ENCODE measurements at places on chromosomes 11 and 22.
A peak's percentile ranks its signal among the peaks of the same experiment; 100 is the strongest.

DNA sequence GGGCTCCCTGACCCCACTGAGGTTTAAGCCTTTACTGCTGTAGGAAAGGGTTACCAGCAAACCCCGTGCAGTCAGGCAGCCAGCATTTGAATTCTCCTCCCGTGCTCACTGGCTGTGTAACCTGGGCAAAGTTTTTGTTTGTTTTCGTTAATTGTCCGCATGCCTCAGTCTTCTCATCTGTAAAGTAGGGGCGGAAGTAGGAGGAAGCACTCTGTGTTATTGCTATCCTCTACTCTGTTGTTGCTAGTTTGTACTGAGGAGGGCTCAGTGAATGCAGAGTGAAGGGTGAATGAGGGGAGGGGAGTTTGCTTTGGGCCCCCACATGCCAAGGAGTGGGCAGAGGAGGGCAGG, 14.0 kb upstream of the SYT7 start:
- no peak for DNase-seq

- DNase-seq = no peak
Measured at GRCh38 chr11:71325418-71326327, 73.3 kb upstream of the SHANK2 start.

DNA sequence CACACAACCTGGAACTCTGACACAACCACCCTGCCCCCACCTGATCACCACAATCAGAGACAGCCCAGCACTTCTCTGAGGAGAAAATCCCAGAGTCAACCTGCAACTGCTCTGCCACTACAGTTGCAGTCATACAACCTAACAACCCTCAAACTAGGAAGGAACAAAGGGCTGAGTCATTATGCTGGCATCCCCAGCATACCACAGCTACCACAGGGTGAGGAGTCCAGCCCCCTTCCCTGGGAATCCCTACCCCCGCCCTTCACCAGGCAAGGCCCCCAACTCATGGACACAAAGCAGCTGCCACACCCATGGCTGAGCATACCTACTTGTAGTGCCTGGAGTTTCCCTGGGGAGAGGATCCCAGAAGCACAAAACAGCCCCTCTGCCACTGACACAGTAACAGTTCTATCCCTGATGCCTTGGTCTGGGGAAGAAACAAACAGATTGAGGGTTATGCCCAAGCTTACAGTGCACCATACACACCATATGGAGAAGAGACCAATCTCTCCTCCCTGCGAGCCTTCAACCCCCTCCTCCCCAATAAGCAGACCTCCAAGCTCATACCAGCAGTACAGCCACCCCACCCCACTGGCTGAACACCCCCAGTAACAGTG, 68.5 kb upstream of the C11orf58 start:
- no peak for DNase-seq

DNA sequence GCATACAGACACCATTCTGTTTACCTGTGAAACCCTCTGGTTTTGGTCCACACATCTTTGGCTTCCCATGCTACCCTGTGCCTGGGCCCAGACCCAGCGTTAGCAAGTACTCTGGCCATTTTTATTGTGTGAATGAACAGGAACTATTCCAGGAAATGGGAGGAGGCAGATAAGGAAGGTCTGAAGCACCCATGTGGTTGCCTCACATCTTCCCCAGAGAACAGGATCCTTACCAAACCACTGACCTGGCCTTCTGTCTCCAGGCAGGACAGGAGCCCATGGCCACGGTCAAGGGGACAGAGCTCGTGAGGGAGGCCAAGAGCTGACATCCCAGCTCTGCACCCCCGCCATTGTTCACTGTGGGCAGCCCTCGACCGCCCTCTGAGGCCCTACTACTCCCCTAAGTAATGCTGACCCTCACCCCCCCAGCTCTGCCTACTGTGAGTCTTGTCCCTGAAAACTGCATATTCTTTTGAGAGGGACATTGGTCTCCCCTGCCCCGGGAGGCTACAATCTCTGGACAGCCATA, 97.7 kb upstream of the TP53I11 start:
- no peak for DNase-seq

- no peak for DNase-seq
Measured at GRCh38 chr11:1149545-1149944, 8.2 kb upstream of the MUC5AC start.

DNA sequence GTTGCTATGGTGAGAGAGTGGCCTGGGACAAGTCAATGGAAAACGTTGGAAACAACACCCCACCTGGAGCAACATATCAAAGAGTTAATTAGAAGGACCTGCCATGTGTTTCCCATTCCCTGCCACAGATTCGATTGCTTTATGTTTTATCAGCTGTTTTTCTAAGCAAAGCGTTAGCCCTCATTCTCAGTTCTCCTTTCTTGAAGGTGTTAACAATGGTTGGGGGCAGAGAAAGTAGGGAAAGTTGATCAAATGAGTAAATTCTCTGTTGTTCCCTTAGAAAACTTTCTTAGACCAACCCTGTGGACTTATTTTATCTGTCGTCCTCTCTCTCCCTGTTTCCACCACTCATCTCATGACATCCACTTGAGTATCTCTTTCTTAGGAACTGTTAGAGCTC, 102.5 kb downstream of the ADAMTS15 start:
- DNase-seq = no peak

- DNase-seq = no peak
Measured at GRCh38 chr11:56843816-56844215, 95.3 kb upstream of the OR9G4 start.

GRCh38 chr11:46336563-46337180, 10.6 kb upstream of the DGKZ start:
- DNase-seq = no peak

DNA sequence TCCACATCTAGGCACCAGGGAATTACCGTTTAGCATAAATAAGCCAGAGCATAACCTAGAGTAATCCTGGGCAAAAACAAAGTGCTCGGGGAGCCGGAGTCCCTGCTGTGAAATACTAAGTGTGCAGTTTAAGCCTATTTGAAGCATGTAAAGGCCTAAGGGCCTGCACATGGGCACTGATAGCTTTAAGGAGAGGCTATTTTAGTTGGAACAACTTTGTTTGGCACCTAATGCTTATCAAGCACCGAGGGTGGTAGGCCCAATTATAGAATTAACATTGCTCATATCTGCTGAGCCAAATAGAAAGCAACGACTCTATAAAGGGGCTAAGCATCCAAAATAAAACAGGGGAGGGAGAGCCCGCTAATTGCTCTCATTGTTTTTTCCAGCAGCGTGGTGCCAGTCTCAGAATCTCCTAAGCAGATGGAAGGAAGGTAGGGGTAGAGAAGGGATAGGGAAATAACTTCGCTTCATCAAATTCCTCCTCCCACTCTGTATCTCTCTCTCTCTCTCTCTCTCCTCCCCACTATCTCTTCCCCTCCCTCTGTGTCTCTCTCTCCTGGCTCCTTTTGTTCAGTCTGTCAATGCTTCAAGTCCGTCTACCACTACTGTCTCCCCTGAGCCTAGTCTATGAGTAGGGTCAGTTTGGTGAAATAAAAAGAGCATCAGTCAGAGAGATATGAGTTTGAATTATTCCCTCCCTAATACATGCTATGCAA, 292.8 kb downstream of the NXPE2 start:
- DNase-seq = no peak

GRCh38 chr22:37349043-37349814, 66.9 kb downstream of the CYTH4 start:
- no peak for DNase-seq

- DNase-seq = no peak
Measured at GRCh38 chr11:44279483-44279882, 30.5 kb downstream of the ALX4 start.

- DNase-seq = no peak
Measured at GRCh38 chr11:94787801-94788200, 19.6 kb downstream of the AMOTL1 start.

GRCh38 chr22:30927806-30928205, 40.8 kb downstream of the MORC2 start:
- DNase-seq = no peak

DNA sequence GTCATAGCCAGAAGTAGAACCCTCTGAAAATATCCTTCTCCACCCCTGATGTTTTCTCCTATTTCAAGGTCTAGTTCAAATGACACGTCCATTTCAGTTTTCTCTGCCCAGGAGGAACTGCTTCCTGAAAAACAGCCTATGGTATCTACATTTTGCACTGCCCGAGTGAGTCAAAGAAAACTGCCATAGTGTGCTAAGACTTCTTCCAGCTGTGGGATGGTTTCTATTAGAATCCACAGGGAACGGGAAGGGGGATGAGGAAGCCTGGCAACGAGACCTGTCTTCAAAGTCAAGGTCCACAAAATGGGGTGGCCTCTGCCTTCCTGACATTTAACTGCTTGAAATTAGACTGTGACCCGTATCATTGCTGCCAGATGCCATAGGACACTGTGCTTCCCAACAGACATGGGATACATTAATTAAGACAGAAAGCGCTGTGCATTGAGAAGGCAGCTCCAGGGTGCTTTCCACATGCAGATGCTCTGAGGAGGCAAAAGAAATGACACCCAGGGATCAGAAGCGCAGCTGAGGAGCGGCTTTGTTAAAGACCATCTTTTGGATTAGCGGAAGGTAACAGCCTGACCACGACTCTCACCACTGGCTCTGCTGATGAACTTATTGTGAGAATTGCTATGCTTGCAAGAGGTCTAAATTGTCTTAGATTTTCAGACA, 39.4 kb upstream of the NUP50 start:
- DNase-seq = no peak

GRCh38 chr11:9015677-9016076, 11.9 kb upstream of the NRIP3 start:
- peak; percentile 33 for DNase-seq

DNA sequence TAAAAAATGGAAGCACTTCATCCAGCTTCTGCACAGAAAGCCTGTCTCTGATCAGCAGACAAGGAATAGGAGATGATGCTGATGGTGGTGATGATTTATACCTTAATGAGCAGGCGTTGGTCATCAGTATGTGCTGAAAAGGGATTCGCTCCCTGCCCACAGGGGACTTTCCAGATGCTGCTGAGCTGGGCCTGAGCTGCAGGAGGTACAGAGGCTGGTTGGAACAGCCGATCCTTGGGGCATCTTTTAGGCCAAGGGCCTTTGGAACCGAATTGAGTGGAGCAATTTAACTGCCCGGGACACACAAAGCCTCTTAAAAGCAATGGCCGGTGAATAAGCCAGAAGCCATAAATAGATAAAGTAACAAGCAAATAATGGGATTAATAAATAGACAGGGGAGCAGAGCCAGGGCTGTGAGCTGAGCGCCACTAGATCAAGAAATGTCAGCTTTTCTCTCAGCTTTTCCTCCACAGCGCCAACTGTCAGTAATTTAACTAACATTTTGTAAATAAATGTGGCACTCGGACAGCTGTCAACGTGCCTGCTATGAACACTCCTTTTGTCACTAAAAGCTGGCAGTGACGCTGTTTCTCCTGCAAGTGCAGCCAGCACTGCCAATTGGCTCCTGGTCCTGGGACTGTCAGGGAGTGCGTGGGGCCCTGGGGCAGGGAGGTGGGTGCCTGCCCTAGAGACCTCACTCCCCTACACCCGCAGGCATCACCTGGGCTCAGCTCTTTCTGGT, 562.3 kb downstream of the NTM start:
- DNase-seq = no peak

- no peak for DNase-seq
Measured at GRCh38 chr22:46761017-46761416, 1.4 kb upstream of the TBC1D22A start.

DNA sequence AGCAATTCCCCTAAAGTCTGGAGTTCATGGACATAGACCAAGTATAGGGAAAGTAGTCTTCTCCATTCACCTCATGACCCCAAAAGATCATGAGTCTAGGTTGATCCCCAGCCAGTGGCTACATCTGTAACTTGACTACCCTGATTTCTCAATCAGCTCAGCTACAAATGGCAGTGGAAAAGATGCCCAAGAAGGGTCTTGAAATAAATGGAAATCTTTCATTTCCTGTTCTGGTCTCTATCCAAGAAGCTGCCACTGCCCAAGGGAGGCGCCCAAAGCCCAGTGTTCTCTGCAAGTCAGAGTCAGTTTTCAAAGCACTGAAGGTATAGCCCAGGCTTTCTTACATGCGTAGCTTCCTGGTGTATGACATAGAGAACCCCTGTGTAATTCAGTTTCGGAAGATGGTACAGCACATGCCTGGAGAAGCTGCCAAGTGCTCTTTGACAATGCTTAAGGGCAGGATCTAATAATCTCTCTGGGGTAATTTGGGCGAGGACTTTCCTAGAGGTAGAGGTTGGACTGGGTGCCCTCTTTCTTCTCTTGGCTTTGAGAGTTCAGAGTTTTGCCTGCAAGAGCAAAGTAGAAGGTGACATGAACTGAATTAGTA, 101.1 kb downstream of the ADAMTS15 start:
- no peak for DNase-seq

DNA sequence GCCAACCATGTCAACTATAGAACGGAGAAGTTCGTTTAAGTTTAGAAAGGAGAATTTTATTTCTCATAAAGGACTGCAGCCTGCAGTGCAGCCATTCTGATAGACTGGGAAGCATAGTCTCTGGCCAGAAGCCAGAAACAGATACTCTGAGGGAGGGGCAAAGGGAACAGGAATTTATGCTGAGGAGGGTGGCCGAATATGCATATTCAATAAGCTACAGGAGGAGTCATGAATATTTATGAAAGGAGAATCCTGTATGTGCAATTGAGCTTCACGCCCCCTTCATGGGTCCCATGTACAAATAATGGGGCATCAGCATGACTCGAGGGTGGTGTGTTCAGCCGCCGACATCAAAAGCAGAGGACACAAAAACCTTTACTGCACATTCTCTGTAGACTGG, 199.9 kb downstream of the CWF19L2 start:
- no peak for DNase-seq

GRCh38 chr11:68989936-68990606, 9.3 kb upstream of the MRGPRD start:
- DNase-seq = no peak

DNA sequence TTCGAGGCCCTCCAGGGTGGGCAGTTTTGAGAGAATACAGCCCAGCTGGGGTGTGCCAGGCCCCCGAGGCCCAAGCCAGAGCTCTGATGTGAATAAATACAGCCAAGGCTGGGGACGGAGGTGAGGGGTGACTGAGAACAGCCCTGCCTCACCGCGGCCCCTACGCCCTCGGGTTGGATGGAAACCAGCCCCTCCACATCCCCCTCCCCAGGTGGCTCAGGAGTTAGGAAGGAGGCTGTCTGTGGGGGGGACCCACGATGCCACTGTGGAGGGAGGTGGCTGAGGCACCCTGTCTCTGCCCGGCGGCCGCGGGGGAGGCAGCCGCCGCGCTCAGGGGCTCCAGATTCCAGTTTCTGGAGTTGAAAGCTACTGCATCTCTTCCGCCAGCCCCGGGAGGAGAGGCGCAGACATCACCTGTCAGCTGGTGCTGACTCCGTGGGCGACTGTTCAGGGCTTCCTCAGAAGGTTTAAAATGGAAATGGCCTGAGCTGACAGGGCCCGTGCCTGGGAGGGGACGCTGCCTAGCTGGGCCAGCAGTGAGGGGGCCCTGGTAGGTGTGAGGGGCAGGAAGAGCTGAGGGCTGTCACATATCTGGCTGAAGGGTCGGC, 1.4 kb downstream of the FLRT1 start:
- no peak for DNase-seq

GRCh38 chr11:112795911-112796649, 165.1 kb upstream of the NCAM1 start:
- DNase-seq = no peak

- no peak for DNase-seq
Measured at GRCh38 chr22:21569459-21570170, 2.1 kb downstream of the UBE2L3 start.

All from activated CD4-positive, CD25-positive, alpha-beta regulatory T cell treated with anti-CD3 and anti-CD28 coated beads, Interleukin-2, amount 50 U/mL, for 16 hours (primary cell).